ENCODE measurements at places on chromosomes 7 and 10.

DNA sequence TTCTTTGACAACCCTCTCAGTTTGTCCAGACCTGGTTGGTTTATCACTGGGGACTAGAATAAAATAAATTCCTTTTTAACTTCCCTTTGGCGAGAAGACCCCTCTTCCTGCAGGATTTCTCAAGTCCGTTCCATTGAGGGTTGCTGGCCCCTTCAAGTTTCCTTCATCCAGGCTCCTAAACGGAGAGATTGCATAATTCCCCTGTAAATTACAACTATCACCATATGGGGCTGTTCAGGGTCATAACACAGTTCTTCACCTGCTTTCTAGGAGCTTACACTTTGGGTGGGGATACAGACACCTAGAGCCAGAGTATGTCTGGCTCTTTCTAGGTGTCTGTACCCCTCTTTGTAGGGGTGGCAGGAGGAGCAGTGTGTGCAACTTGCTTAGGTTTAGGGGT lies 3.3 kb upstream of the COPS6 start:
- DNase-seq, result no peak

- no peak for DNase-seq
Measured at GRCh38 chr10:21334891-21335696, 190.4 kb downstream of the SKIDA1 start.

GRCh38 chr10:24451325-24451820 lies 242.4 kb downstream of the KIAA1217 start:
- DNase-seq, result no peak

GRCh38 chr7:120028636-120029035 lies 244.3 kb upstream of the KCND2 start:
- no peak for DNase-seq

DNA sequence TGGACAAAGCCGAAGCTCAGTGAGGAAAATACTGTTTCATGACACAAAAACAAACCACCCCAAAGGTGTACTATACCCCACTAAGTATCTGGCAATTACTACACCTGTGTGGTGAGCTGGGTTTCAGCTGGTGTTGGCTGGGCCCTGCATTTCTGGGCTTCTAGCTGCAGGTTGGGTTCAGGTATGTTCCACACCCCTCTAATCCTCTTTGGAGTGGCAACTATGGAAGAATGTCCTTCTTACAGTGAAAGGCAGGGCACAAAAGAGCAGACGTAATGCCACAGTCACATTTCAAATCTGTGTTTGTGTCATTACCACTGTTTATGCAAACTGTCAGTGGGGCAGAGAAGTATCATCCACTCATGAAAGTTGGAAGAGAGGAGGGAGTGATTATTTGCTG lies 201.5 kb upstream of the FZD1 start:
- DNase-seq, result no peak

GRCh38 chr10:50390302-50390701 lies 139.0 kb upstream of the ASAH2 start:
- no peak for DNase-seq

DNA sequence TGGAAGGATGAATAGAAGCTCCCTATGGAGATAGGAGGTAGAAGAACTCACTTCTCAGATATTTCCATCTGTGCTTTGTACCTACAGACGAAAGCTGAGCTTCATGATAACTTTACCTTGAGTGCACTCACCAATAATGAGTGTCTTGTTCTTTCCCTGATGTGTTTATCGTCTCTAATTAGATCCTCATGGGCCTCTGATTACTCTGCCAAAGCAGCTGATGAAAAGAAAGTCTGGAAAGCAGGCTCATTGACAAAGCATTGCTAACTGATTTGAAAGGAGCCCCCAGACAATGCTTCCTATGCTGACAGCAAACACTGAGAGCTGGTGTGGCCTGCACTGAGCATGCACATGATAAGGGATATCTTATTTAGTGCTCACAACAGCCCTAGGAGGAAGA lies 183.9 kb upstream of the GHITM start:
- no peak for DNase-seq

DNA sequence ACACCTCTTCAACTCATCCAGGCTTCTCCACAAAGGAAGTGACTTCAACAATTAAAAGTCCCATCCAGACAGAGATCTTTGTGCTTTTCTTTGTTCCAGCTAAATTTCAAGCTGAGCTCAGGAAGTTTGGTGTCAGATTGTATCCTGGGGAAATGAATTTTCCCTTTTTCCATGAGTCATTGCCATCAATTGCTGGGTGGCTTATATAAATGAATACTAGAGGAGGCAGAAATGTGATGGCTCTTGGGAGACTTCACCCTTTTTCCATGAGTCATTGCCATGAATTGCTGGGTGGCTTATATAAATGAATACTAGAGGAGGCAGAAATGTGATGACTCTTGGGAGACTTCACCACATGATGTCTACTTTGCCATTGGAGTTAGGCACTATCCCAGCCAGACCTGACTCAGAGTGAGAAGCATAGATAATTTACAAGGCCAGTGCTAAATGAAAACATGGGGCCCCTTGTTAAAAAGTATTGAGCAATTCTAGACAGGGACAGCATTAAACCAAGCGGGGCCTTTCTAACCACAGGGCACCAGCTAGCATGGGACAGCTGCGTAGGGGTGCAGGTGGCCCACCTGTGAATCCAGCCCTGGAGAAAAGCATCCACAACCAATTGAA lies 339.2 kb upstream of the PODXL start:
- DNase-seq, result no peak

DNA sequence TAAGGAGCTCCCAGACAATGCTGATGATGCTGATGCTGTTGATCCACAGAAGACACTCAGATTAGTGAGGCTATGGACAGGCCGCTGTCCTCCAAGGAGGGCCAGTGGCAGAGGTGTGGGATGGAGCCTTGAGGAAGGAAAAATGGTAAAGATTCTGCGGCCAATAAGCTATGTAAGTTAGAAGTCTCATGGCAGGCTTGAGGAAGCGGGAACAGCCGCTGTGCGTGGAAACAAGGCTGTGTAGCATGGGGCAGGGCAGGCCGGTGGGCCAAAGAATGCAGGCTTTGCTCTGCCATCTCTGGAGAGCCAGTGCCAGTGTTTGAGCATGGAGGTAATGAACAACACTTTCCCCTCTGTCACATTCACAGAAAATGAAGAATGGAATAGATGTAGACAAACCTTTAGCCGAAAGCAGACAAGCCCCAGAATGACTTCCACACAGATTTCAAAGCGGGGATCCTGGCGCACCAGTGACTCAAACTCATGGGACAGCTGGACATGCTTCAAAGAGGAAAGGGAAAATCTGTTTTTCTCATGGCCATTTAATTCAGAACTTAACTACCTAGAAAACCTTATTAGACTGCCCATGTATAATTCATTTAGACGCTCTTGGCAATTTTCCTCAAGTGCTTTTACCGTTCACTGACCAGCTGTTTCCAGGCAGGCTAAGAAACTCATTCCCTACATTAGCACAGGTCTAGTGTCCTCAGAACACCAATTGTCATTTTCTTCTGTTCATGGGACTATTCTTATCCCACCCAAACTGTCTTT lies 16.9 kb upstream of the FIGNL1 start:
- no peak for DNase-seq

- DNase-seq, result peak; percentile 32
Measured at GRCh38 chr7:131057794-131058070, 269.9 kb upstream of the MKLN1 start.

GRCh38 chr10:29849886-29850285 lies 209.5 kb downstream of the JCAD start:
- no peak for DNase-seq

- DNase-seq, result no peak
Measured at GRCh38 chr10:88243836-88244730, 339.0 kb downstream of the RNLS start.

DNA sequence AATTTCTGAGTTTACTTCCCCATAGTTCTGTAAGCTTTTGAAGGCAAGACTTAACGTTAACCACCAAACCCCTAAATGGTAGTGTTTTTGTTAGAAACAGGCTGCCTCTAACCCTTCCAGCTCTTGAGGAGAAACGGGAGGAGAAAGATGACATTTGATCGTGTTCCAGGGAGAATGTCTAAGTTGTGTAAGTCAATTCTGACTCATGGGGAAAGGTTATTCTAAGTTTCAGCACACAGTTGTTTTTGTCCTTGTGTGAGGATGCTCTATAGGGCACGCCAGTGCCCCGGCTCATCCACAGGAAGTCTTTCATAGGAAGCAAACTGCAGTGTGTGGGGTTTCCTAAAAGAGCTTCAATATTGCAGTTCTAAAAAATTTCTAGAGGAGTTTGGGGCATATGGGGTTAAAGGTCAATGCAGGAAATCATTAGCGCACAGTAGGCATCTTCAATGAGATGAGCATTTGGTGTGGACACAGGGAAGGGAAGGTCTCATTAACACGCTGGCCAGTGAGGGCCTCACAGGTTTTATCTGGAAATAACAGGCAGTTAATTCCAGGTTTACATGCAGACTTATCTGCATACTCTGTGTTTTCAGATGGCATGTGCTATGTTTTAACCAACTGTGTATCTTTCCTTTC lies 638.2 kb upstream of the IGFBP3 start:
- no peak for DNase-seq

- no peak for DNase-seq
Measured at GRCh38 chr10:58920655-58921003, 255.8 kb upstream of the PHYHIPL start.

DNA sequence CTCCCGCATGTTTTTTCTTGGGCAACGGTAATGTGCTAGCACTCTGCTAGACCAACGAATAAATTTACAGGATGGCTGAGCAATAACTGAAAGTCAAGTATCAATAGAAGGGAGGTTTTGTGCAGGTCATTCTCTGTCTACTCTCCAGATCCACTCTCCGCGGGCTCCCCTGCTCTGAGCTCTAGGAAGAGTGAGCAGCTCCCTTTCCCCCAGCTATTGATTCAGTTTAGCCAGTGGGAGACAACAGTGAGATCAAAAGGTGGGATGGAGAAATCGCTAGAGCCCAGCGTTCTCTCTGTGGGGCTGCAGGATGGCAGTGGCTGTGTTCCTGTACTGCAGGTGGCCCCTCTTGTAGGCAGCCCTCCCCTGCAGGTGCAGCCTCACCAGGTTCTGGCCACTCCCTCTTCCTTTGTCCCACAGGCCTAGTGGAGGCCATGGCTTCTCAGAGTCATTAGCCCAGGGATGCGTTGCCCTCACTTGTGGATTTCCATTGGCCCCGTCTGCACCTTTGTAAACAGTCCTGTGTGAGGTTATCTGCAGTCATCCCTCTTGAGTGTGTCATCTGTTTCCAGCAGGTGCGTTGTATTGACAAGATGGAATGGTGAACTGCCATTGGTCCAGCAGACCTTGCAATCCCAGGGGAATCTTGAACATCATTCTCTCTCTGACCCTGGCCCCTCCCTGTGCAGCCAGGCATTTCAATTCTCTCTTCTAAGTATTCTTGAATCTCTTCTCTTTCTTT lies 11.1 kb downstream of the MSRB2 start:
- no peak for DNase-seq

DNA sequence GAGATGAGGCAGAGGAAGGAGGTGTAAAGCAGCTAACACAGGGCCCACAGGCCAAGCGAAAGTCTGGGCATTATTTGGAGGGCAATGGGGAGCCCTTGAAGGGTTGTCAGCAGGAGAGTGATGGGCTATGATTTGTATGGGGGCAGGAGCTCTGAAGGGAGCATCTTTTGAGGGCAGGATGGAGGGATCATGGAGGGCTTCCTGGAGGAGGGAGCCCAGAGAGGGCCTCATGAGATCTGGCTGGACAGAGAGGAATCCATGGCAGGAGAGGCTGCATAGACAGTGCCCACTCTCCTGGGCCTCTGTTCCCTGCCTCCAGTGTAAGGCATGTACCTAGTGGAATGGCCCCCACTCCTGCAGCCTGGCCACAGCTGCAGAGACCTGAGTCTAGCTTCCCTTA lies 136.6 kb upstream of the PPIF start:
- no peak for DNase-seq

- no peak for DNase-seq
Measured at GRCh38 chr10:78985973-78986818, 82.6 kb upstream of the ZMIZ1 start.

- DNase-seq, result no peak
Measured at GRCh38 chr10:4407783-4408182, 418.2 kb upstream of the AKR1E2 start.

DNA sequence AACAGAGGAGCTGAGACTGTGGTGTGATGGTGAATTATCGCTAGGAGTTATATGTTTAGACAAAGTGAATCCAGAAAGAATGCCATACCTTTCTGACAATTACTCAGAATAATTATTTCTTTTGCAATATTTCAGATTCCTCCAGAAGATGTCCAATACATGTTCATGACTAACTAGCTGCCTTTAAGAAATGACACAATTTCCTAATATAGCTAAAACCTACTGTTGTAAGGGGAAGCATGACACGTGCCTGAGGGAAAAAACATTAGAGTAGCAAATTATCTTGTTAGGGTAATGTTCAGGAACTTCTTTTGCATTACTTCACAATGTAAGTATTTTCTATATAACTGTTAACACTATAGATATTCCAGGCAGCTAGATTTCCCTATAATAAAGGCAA lies 150.3 kb downstream of the COL28A1 start:
- DNase-seq, result no peak

GRCh38 chr7:151134743-151135524 lies 32.6 kb downstream of the GBX1 start:
- no peak for DNase-seq
